Esophagus muscularis mucosa (tissue), 4 donors: ENCODE measurements at places on chromosomes 7 and 10. TPM values are rescaled to one million over a fixed set of nuclear protein-coding genes. Genes with fewer than 3 reads are reported as not detected.
A peak's percentile ranks its signal among the peaks of the same experiment; 100 is the strongest.

- DNase-seq: no peak
Observed at GRCh38 chr7:101554584-101555268, 74.4 kb downstream of the MYL10 start.

DNA sequence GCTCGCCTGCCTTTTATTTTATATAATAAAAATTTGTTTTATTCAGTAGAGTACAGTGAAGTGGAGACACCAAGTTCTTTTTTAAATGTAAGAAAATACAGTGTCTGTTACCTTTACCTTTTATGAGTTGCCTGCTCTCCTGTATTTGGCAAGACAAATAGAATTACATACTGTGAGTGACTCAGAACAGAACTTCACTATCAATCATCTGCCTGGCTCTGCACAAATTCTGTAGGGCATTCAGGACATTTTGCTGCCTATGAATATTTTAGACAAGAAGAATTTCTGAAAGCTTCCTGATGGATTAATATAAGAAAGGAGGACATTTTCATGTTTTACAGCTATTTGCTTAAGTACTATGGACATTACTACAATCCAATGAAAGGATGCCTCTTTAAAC is 135.4 kb upstream of the PHF14 start:
- no peak for DNase-seq

DNA sequence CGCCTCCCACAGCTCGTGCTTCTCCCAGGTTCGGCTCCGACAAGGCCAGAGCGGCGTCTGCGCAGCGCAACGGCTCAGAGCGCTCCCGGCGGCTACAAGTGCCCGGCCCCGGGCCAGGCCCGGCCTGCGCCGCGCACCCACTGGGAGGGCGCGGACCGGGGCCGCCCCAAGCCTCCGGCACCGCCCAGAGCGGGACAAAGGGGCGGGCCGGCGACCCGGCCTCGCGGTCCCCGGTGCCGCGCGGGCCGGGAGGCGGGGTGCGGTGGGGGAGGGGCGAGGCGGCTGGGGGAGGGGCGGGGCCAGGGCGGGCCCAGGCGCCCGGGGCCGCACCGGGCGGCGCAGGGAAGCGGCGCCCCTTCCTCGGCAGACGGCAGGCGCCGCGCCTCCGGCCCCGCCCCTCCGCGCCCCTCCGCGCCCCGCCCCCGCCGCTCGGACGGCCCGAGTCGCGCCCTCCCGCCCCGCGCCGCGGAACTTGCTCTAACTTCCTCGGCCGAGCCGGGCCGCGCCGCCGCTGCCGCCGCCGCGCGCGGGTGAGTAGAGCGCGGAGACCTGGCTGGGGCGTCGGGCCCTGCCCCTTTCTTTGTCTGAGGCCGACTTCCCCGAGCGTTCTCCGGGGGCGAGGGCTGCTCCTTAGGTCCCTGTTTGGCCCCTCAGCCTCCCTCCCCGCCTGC is at the start of gene TSPAN14:
TSPAN14 (plus strand) TSS at position 469 of the 671 bp plus-strand sequence. CDS start 34,924 bp downstream, outside the sequence.
- peak; percentile 94 for DNase-seq

- DNase-seq: no peak
Observed at GRCh38 chr10:128067691-128068397, 58.4 kb downstream of the MKI67 start.

GRCh38 chr10:98563811-98564210 is 117.1 kb upstream of the HPS1 start:
- DNase-seq: no peak

DNA sequence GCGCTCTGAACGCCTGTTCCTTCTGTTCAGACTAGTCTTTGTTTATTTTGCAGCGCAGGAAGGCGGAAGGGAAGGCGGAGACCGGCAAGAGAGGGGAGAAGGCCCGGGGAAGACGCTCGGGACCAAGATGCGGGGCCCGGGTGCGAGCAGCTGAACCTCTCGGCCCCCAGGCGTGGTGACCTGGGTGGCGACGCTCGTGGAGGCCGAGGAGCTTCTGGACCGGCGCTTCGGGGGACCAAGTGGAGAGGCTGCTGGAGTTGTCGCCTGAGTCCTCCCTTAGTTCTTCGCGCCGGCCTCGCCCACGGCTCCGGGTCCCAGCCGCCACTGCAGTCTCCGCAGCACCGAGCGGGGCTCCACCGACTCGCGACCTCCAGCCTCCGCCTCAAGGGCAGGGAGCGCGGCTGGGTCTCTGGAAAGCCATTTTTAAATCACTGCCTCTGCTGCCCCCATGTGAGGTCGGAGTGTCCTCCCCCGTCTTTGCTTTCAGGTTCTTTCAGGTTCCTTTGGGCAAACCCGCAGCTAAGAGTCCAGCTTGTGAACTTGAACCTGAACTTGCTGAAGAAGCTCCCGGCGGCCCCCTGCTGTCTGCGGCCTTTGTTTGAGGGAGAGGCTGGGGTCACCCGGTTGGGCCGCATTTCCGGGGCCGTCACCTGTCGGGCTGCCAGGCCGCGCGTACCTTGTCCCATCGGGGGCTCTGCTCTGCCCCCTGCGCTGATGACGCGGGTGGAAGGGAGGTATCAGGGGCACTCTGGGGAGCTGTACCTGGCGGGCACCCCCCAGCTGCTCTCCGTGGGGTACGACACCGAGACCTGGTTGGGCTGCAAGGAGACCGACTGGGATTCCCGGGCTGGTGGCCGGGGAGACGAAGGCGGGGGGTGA is 136.0 kb downstream of the KIF20B start:
- DNase-seq: peak; percentile 91

DNA sequence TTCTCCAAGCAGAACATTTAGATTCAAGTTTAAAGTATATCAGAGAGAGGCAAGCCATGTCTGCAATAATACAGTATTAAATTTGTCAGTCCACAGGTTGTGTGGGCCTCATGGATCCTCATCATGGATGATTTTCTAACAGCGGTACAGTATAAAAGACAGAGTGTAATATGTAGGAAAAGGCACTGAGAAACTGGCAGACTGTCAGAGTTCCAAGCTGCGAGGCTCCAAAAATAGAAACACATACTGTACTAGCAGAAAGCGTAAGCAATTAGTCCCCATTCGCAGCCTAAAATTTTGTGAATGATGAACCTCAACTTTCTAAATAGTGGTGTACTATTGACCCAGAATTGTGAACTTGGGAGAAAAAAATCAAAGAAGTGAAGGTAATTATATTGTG is 933.3 kb downstream of the XPNPEP1 start:
- no peak for DNase-seq

DNA sequence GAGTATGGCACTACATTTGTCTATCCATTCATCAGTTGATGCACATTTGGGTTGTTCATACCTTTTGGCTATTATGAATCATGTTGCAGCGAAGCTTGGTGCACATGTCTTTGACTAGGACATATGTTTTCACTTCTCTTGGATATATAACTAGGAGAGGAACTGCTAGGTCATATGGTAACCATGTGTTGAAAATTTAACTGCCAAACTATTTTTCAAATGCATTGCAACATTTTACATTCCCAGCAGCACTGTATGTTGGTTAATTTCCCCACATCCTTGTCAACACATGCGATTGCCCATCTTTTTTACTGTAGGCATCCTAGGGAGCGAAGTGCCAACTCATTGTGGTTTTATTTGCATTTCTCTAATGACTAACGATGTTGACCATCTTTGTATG is 183.4 kb downstream of the PRKCQ start:
- no peak for DNase-seq

GRCh38 chr7:43624156-43624555 is 41.2 kb downstream of the STK17A start:
- DNase-seq: no peak

Gene SPDYE6
- total RNA-seq: not detected

Gene MUC3A
- under 0.01 TPM for total RNA-seq

Gene NPC1L1
- total RNA-seq: not detected

Gene STEAP2
- 20.0 TPM for total RNA-seq

Gene UBE2D1
- total RNA-seq: 17.4 TPM

Gene CFAP43
- total RNA-seq: 0.17 TPM

Gene LHFPL3
- not detected for total RNA-seq
